GM23248 (cell line): ENCODE measurements at places on chromosomes 2 and 18. TPM values are rescaled to one million over a fixed set of nuclear protein-coding genes. Genes with fewer than 3 reads are reported as not detected.
A peak's percentile ranks its signal among the peaks of the same experiment; 100 is the strongest.

- peak; percentile 12 for DNase-seq
Measured at GRCh38 chr2:96336104-96336775, 674 bp downstream of the NCAPH start.

MC2R gene
- total RNA-seq, result not detected in 2 replicates

DNA sequence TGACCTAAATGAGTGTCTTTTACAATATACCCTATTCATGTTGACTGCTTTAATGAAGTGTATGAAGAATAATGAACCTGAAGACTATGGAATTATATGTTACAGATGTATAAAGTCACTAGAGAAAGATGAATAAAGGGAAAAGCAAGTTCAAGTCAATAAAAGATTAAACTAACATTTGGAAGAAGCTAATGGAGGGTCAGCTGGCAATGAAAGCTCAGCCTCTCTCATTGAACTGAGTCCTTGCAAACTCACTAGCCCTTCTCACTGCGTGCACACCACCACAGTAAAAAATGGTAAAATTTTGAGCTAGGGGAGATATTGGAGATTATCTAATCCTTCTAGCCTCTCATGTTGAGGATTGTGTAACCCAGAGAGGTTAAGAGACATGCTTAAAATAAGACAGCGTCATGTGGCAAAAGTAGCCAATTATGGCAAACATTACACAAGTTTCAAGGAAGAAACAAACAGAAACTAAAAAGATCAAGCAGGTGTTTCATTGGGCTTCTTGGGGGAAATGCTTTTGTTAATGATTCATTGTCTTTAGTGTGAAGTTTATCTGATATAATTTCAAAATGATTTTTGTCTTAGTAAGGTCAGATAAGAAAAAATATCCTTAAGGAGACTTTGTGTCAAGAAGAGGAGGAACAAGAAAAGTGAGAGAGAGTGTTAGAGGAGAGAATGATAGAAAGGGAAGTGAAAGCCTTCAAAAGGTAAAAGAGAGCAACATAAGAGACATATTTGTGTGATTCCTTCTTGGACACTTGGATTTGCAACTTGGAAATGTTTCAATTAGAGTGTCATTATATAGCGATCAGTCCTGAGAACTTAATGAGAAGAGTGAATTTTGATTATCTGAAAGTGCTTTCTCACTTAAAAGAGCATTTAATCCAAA lies 893.7 kb upstream of the FAM98A start:
- no peak for DNase-seq

- DNase-seq, result no peak
Measured at GRCh38 chr2:79200762-79201161, 41.2 kb upstream of the REG3A start.

UCN gene
- total RNA-seq, result not detected in 2 replicates
